LHCN-M2 (cell line): ENCODE measurements at places on chromosomes 4 and X.

- peak; percentile 44 for DNase-seq
Measured at GRCh38 chr4:84568496-84568895, 14.4 kb upstream of the CDS1 start.

- no peak for DNase-seq
Measured at GRCh38 chrX:150680974-150681373, 12.2 kb upstream of the MTMR1 start.

- no peak for DNase-seq
Measured at GRCh38 chr4:54542119-54542438, 115.7 kb upstream of the KIT start.

GRCh38 chrX:110412971-110413726, 54.5 kb downstream of the RTL9 start:
- peak; percentile 65 for DNase-seq

GRCh38 chrX:56788229-56788628, 59.2 kb downstream of the NBDY start:
- peak; percentile 31 for DNase-seq
